Stimulated activated CD8-positive, alpha-beta memory T cell treated with anti-CD3 and anti-CD28 coated beads, Interleukin-4, amount 100 ng/mL, for 1 hour (primary cell): ENCODE measurements at places on chromosomes 4 and X.

- DNase-seq: no peak
Measured at GRCh38 chrX:9612146-9612505, 147.3 kb downstream of the TBL1X start.

DNA sequence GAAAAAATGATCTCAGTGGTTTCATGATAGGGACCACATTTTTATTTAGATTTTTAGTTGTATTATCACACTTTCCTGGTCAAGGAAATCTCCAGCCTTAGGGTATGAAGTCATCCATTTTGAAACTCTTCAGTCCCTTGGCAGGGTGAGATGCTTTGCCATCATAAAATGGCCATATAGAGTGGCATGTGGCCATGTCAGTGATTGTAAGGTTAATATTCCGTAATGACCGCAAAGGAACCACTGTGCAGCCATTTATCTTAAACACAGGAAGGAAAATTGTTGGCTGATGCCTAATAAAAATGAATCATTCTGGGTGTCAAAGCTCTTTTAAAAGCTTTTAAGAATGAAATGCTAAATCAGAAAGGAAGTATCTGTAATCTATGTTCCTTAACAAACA lies 35.6 kb downstream of the COMMD8 start:
- no peak for DNase-seq

- no peak for DNase-seq
Measured at GRCh38 chr4:175884048-175884447, 72.0 kb upstream of the GPM6A start.

- no peak for DNase-seq
Measured at GRCh38 chr4:136650541-136651277, 881.6 kb downstream of the PCDH18 start.

GRCh38 chr4:101441446-101441845 lies 94.1 kb upstream of the PPP3CA start:
- no peak for DNase-seq

- no peak for DNase-seq
Measured at GRCh38 chr4:176838601-176839433, 46.1 kb upstream of the VEGFC start.

GRCh38 chr4:185189606-185190305 lies 14.0 kb downstream of the CFAP97 start:
- no peak for DNase-seq

- no peak for DNase-seq
Measured at GRCh38 chr4:113943863-113944262, 35.6 kb downstream of the ARSJ start.

DNA sequence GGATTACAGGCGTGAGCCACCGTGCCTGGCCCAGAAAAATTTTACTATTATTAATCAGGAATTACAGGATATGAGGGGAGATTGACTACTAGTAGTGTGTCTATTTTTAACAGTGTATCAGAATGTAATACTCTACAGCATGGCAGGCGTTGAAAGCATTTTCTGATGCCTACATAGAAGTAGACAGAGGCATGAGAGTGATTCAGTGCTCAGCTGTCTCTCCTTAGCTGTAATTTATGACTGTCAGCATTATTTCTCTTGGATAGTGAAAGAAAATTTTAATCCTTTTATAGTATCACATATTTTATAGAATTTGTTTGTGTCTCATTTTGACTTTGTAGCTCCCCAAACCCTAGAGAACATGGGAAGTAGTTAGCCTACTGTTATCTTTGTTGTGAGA lies 20.7 kb downstream of the ARHGAP24 start:
- no peak for DNase-seq
